ENCODE measurements at places on chromosomes 6 and 20.

GRCh38 chr6:110180228-110181008 lies at the start of gene CDC40:
TSS of gene CDC40 (plus strand) at chr6:110180427. CDS start at chr6:110180445, 18 bp downstream.
- DNase-seq: no peak

- DNase-seq: no peak
Measured at GRCh38 chr20:59299945-59300332, 472 bp upstream of the EDN3 start.

DNA sequence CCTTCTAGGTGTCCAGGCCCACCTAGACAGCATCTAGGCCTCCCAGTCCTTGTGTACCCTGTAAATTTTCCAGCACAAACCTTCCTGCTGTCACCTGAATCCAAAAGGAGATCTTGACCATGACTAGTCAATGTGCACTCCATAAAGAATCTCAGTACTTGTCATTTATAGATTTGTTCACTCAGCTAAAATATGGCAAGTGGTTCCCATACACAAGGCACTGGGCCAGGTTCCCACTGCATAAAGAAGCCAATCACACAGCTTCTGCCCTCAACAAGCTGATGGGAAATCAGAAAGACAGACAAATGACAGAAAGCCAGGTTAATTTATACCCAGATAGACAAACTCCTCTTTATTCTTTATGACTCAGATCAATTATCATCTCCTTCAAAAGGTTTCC lies 526.8 kb downstream of the CD83 start:
- DNase-seq: no peak

GRCh38 chr6:161273274-161273751 lies 548 bp downstream of the AGPAT4 start:
- peak; percentile 36 for DNase-seq

DNA sequence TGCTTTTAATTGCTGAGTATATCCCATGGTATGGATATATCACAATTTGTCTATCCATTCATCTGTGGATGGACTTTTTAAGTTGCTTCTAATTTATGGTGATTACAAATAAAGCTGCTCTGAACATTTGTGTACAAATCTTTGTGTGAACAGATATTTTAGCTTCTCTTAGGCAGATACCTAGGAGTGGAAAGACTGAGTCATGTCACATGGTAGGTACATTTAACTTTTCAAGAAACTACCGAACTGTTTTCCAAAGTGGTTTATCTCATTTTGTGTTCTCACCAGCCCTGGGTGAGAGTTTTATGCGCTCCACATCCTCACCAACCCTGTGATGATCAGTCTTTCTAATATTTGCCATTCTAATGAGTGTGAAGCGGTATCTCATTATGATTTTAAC lies 31.0 kb upstream of the ZNFX1 start:
- DNase-seq: no peak

GRCh38 chr20:49674383-49675352 lies 39.0 kb downstream of the B4GALT5 start:
- peak; percentile 52 for DNase-seq

DNA sequence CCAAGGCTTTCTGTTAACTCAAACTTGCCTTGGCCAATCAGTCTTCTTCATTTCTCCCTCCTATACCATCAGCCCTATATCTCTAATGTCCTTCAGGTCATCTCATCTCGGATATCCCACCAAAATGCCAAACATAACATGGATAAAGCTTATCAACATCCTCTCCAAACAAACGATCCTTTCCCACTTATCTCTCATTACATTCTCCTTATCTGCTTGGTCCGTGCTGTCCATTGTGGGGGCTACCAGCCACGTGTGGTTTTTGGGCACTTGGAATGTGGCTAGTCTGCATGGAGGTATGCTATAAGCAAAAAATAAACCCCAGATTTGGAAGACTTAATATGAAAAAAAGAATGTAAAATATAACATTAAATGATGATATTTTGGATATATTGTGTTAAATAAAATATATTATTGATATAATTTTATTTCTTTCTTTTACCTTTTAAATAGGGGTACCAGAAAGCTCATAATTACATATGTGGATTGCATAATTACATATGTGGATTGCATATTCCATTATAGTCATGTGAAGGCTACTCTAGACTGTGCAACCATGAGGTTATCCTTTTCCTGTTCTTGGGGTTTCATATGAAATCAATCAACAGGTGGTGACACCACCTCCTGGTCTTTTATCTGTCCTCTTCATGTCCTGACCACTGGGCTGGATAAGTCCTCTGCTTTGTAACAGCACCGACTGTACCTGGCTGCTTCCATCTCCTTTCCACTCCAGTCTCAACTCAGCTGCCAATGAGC lies 123.0 kb downstream of the CD83 start:
- no peak for DNase-seq

DNA sequence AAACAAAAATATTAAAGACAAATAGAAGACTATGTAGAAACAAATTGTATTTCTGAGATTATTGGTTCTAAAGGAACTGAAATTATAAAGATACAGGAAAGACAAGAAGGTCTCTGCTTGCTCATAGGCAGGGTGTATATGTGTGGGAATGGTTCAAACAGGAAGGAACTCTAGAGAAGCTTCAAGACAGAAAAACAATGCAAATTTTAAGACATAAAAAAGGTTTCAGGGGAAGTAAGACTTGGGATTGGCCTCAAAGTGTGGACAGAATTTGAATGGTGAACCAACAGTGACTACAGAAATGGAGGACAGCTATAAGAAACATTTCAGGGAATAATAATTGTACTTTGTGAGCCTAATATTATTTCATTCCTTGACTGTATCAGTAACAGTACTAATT lies 50.3 kb downstream of the OR2B2 start:
- no peak for DNase-seq

- DNase-seq: no peak
Measured at GRCh38 chr6:53746442-53747103, 48.2 kb upstream of the LRRC1 start.

- no peak for DNase-seq
Measured at GRCh38 chr20:54107600-54108325, 37.4 kb upstream of the BCAS1 start.

DNA sequence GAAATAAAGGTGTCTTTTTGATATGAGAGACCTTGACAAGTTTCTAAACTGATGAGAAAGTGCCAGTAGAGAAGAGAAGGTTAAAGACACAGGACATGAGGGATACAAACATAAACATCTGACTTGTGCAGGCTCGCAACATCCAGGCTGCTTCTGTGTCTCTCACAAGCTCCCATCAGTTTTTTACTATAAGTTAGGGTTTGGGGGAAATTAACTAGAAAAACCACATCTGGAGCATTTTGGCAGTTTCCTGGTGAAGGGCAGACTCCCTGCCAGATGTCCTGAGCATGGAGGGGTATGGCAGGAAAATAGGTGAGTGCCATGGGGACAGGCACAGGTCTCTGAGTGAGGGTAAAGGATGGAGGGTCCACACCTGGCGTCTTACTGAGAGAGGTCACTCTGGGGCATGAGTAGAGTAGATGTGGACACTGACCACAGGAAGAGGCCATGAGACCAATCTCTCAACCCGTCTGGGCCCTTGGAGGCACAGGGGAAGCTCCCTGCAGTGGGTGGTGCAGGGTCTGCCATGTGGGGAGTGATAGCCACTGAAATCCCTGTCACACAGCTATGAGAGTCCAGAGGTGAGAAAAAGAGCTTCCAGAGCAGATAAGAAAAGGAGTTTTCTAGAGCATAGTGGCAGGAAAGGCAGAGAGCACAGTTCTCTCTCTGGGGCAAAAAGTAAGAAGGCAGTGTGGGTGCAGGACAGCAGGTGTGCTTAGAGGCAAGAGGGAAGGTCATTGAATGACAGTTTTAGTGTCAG lies 193.3 kb upstream of the SYNDIG1 start:
- DNase-seq: no peak

DNA sequence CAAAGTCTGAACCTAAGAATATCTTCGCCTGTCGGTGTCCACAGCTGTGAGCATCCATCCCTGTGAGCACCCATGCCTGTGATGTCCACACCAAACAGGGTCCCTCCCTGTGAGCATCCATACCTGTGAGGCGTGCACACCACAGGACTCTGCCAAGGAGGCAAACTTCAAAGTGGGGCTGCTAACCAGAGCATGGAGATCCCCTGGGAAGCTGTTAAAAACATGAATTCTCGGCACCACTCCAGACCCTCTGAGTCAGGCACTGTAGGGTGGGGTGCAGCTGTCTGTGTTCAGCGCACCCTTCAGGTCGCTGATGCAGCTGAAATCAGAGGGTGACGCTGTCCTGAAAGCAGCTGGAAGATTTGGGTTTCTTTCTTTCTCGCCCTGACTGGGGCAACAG lies 85.4 kb upstream of the NXT1 start:
- peak; percentile 69 for DNase-seq

GRCh38 chr20:35833241-35833640 lies 61.4 kb downstream of the PHF20 start:
- no peak for DNase-seq

GRCh38 chr20:46699651-46700359 lies 9.6 kb upstream of the SLC2A10 start:
- DNase-seq: peak; percentile 43

DNA sequence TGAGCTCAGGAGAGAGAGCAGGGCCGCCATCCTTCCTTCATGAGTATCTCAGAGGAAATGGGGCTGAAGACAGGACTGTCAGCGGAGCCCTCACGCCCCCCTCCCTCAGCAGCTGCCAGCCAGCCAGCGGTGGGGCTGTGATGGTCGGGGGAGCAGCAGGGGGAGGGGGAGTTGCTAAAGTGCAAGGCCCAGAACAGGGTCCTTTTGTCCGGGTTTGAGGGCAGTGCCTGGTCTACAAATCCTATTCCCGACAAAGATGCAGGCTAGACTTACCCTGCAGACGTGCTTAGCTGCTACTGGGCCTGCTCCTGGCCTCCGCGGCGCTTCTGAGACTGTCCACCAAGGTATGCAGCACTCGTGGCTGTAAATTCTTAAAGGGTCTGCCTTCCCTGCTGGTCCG lies 593.4 kb upstream of the CDH4 start:
- DNase-seq: no peak

DNA sequence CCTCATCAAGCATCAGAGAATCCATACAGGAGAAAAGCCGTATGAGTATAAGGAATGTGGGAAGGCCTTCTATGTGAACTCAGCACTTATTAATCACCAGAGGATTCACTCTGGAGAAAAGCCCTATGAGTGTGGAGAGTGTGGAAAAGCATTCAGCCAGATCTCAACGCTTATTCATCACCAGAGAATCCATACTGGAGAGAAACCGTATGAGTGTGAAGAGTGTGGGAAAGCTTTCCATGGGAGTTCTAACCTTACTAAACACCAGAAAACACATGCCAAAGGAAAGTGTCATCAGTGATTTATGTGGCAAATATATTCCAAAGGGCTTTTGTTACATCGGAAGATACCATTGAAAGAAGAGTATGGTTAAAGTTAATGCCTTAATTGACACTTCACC lies 25.4 kb downstream of the ZKSCAN8 start:
- peak; percentile 99 for DNase-seq

DNA sequence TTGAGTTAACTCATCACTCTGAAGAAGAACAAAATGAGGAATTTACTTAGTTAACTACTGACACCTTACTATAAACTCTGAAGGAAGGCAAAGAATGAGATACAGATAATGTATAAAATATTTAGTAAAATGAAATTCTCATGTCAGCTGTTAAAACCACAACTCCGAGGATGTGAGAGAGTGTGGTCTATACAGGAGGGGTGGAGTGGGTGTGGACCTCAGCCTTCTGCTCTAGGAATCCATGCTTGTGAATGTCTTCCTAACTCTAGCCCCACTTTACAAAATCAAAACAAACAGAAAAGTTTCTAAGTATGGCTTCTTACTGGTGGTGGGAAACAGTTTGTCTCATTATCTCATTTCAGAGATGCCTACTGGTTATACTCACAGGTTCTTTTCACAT lies 14.2 kb downstream of the PPP1R14C start:
- DNase-seq: peak; percentile 38

DNA sequence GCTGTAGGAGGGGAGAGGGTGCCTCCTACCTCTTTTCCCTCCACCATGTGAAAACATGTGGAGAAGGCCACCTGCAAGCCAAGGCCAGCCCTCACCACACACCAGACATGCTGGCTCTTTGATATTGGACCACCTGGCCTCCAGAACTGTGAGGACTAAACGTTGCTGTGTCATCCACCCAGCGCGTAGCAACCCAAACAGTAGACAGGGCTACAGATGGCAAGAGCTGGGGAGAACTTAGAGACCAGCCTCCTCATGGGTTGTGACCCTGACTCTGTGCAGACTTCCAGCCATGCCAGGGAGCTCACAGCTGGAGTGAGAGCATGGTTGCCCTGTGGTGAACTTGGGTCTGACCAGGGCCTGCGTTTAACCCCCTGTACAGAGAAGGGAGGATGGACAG lies 195.9 kb upstream of the CST7 start:
- DNase-seq: no peak

- no peak for DNase-seq
Measured at GRCh38 chr6:24910331-24910960, 25.3 kb downstream of the RIPOR2 start.

GRCh38 chr6:164057876-164058275 lies 643.4 kb downstream of the QKI start:
- DNase-seq: no peak

GRCh38 chr6:145963216-145964068 lies 716 bp downstream of the SHPRH start:
- DNase-seq: peak; percentile 54

DNA sequence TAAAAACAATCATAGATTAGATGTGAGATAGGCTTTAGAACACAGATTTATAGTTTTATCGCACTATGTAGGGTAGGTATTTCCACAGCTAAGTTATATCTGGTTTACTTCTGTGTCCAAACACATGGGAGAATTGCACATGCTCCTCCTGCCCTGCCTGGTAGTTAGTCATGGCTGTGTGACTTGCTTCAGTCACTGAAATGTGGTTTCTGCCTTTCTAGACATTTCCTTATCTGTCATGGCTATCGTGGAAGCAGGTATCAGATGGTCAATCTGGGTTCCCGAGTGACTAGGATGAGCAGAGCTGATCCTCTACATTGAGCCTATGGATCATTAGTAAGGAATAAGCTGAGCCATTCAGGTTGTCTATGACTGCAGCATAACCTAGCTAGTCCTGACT lies 117.8 kb upstream of the GMDS start:
- DNase-seq: no peak

GRCh38 chr6:39520411-39520810 lies 197.9 kb upstream of the KCNK16 start:
- no peak for DNase-seq

DNA sequence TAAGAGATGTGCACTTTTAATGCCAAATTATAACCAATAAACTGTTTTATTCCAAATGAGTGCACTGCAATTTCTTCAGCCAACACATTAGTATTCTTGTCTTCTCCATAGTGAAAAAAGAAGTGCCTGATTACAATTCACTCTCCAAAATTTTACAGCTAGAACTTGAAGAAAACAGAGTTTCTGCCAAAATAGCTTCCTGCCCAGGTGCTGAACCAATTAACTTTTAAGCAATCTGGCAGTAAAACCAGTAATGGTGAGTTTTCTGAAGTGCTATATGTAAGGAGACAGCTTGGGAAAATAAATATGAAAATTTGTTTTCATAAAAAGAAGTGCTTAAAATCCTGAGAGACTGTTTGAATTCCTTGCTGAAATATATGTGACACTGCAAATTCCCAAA lies 266.0 kb upstream of the NT5E start:
- DNase-seq: no peak

GRCh38 chr6:119148825-119149525 lies 70.5 kb upstream of the FAM184A start:
- peak; percentile 48 for DNase-seq
